ENCODE measurements at places on chromosomes 6 and 20. TPM values are rescaled to one million over a fixed set of nuclear protein-coding genes. Genes with fewer than 3 reads are reported as not detected.

Gene OLIG3
- total RNA-seq, result not detected

Gene ADAM33
- 1.7 TPM for total RNA-seq

Gene RIPPLY2
- not detected for total RNA-seq

Gene GGTLC1
- total RNA-seq, result not detected

Gene RBBP8NL
- total RNA-seq, result not detected

Gene HUS1B
- total RNA-seq, result 0.40 TPM

Gene SENP6
- 38.0 TPM for total RNA-seq

Gene FKBP1C
- total RNA-seq, result 0.48 TPM
